ENCODE measurements at places on chromosomes 6 and 20. TPM values are rescaled to one million over a fixed set of nuclear protein-coding genes. Genes with fewer than 3 reads are reported as not detected.

Gene IL17F
- 0.53 TPM for polyA plus RNA-seq

Gene SNAI1
- 16.6 TPM for polyA plus RNA-seq

Gene PSMA7
- 220 TPM for polyA plus RNA-seq

Gene TRPC4AP
- polyA plus RNA-seq = 63.0 TPM

Gene EDN1
- polyA plus RNA-seq = 4.8 TPM

Gene HRH3
- 0.19 TPM for polyA plus RNA-seq

Gene SCRT2
- polyA plus RNA-seq = 0.06 TPM

DNA sequence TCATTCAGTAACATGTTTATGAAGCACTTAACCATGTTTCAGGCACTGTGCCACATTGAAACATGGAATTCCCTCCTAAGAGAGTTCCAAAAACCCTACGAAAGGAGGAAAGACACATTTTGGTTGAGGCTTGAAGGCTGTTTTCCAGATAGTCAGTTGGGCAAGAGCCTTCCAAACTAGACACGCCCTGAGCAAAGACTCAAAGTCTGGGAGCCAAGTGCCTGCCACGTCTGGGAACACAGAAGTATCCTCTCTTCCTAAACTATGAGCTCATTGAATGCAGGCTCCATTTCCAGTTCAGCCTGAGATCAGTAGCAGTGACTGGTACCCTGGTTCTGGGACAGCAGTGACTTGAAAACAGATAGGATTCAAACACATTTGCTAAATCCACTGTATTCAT, 74.5 kb upstream of the FAM8A1 start:
- no peak for DNase-seq

DNA sequence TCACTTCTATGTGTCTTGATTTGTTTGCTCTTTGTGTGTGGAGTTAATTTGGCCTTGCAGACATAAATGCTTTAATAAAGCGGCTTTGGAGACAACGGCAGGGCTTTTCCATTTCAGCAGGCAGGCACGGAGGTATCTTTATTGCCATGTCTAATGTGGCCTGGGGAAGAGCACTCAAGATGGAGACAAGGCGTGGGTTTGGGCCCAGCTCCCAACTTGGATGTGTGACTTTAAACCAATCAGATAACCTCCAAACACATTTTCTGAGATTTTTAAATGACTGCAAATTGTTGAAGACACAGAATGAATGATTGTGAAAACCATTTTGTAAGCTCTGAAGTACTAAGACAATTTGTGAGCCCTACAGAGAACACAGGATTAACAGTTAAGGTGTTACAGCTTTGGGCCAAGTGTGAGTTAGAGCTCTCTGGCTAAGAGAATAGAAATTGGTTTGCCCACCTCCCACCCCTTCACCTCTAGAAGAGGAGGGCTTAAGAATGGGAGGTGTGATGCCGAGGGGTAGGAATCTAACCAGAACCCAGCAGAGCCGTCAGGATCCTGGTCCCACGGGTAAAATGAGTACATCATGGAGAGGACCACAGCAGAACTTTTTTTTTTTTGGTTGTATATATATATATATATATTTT, 9.0 kb downstream of the DYNLT1 start:
- no peak for DNase-seq

DNA sequence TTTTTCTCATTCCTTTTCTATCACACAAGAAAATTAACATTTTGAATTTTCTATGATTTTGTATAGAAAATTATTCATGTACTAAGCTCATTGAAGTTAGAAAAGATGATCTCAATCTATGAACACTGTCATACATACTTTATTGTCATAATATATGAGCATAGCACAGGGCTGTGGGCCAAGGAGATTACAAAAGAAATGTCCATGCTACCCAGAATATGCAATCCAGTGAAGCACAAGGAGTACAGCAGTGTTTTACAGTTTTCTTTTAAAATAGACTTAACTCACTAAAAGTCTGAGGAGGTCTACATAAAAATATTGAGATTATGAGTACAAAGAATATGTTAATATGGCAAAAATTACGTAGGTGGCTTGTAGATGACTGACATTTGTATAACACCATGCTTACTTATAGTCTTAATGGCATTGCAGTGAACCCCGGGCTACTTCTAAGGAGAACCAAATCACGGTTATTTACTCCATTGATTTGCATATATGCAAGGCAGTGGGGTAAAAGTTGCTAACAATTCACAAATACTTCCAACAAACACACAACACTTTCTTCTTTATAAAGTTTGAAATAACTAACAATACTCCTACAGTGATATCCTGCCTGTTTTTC, 257.1 kb downstream of the BCKDHB start:
- DNase-seq = no peak

DNA sequence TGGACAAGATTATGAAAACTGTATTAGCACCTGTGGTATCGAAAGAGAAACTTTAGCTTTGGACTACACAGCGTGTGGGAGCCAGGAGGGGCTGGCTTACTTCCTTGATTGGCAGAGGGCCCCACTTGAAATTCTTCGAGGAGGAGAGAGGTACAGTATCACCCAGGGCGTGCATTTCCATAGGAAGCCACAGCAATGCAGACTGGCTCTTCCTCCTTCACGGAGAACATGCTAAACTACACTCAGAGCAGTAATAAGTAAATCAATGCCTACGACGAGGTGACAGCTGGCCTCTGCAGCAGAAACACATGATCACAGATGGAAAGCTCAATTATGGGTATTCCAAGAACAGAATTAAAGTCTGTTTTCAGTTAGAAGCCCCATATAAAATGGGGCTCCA, 44.2 kb downstream of the MYLK4 start:
- DNase-seq = no peak

GRCh38 chr20:48926821-48927220, 5.3 kb downstream of the ARFGEF2 start:
- DNase-seq = no peak

DNA sequence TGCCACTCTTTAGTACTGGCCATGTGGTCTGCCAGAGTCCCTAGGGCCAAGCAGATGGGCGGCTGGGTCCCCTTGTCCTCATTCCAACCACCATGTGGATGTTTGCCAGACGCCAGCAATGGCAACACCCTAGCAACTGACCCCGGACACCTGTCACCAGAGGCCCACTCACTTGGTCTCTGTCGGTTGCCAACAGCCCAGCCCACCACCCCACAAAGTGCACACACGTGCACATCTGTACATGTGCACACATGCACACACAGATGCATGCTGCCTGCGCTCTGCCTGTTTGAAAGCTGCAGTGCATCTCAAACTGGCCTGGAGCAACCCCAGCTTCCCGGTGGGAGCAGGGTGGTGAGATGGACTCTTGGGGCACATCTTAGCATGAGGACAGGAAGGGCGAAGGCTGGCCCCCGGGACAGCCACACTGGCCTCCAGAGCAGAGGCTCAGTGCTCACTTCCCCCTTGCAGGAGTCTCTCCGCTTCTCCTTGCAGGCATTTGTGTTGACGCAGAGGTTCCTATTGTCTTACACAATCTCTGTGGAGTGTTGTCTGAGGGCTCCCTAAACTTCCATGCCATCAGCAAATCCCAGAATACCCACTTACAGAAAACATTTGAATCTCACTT, 54.0 kb downstream of the PSMG4 start:
- DNase-seq = no peak

DNA sequence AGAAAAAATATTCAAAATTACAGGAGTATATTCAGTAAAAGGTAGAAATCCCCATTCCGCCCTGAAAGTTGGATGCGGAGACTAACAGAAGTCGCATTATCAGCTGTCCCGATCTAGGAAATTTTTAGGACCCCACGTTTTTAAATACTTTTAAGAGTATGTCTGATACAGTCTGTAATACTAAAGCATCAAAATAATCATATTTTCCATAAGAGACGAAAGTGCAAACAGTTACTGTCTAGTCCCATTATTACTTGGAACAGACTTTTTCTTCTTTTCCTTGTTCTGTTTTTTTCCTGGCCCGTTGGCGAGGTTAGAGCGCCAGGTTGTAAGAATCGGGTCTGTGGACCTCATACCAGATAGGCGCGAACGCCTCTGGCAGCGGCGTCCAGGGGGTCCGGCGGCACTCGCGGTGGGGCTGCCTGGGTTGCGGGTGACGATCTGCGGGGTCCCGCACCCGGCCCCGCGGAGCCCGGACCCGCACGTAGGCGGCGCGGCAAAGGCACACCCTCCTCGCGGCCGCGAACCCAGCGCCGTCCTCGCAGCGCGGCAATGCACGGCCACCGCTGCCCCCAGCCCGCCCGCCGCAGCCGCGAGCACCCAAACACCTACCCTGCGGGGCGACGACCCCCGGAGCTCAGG, 460 bp downstream of the PLAGL1 start:
- no peak for DNase-seq

- no peak for DNase-seq
These were observed 10.5 kb upstream of the PCMTD2 start for GRCh38 chr20:64244870-64245603.

GRCh38 chr6:167150941-167151549, 6.7 kb downstream of the GPR31 start:
- DNase-seq = no peak

DNA sequence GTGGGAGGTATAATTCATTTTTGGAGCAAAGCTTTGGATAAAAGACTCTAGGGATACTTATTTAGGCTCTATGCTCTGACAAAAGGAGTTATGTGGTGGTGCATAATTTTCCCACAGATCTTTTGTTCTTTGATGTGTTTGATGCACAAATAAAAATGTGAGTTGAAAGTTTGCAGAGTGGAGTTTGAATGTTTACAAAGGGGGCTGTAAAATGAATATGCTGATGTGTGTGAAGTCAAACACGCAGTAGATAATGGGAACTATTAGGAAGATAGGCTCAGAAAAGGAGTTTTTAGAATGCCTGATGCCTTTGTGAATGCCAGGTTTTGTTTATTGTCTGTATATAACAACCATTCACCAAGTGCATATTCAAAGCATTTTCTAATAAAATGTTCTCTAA, 545.0 kb upstream of the EPHA7 start:
- DNase-seq = no peak

DNA sequence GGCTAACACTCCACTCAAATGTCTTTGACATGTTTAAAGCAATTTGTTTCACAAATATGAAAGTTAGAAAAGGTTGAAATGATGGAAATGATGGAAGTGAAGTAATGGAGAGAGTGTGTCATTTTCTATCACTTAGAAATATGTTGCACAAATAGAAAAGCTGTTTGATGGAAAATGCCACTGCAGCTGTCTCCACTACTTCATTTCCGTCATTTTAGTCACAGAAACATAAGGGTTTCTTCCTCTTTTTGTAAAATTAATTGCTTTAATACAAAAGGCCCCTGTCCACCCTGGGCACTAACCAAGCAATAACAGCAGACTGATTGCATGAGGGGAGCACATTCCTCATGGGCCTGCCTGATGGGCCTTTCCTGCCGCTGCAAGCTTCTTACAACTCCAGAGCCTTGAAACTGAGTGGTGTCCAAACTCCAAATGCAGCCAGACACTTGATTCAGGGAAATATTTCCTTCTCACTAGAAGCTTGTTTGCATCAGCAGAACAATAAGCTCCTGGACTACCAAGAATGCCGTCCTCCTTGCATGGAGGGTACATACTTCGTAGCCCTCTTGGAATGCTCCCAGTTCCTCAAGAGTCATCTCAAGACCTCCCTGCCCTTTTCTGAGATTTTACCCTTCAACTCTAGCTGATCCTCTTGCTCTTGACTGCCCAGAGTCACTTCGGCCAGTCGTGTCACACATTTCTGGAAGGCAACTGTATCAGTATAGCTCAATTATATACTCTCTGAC, 36.1 kb downstream of the F13A1 start:
- DNase-seq = no peak

GRCh38 chr6:138261116-138261780, 43.0 kb upstream of the PBOV1 start:
- DNase-seq = no peak

- DNase-seq = no peak
These were observed 85.2 kb downstream of the SHLD1 start for GRCh38 chr20:5835321-5835821.

GRCh38 chr6:27608916-27609883, 136.3 kb upstream of the ZNF184 start:
- no peak for DNase-seq

- DNase-seq = no peak
These were observed 1.5 kb upstream of the CRIP3 start for GRCh38 chr6:43310134-43310533.

DNA sequence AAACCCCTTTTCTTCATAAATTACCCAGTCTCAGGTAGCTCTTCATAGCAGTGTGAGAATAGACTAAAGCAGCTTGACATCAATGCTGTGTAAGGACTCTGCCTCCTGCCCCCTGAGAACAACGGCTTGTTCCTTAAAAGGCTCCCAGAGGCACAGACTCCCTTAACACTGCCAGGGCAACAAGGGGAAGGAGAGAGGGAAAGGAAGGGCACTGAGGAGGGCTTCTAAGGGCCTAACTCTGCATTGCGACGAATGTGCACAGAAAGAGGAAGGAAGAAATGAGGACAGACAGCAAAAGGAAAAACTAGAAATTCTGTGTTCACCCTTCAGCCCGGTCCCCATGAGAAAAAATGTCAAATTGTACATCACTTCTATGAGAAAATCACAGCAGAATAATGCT, 74.0 kb downstream of the AGPAT4 start:
- no peak for DNase-seq

DNA sequence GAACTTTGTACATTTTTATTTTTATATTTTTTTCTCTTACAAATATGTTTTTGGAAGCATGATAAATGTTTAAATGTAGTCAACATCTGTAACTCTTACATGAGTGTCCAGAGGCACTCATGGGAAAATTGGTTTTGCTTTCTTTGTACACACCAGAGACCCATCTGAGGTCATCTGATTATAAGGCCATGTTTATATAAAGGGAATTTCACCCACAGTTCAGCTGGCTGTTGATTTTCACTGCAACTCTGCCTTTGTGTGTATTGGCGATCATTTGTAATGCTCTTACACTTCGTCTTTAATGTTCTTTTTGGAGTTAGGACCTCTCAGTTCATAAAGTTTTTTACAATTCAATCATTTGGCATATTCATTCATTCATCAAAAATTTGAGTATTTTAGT, 28.1 kb downstream of the RIOK1 start:
- no peak for DNase-seq

- DNase-seq = no peak
These were observed 1164.7 kb upstream of the GJE1 start for GRCh38 chr6:140968062-140968461.

DNA sequence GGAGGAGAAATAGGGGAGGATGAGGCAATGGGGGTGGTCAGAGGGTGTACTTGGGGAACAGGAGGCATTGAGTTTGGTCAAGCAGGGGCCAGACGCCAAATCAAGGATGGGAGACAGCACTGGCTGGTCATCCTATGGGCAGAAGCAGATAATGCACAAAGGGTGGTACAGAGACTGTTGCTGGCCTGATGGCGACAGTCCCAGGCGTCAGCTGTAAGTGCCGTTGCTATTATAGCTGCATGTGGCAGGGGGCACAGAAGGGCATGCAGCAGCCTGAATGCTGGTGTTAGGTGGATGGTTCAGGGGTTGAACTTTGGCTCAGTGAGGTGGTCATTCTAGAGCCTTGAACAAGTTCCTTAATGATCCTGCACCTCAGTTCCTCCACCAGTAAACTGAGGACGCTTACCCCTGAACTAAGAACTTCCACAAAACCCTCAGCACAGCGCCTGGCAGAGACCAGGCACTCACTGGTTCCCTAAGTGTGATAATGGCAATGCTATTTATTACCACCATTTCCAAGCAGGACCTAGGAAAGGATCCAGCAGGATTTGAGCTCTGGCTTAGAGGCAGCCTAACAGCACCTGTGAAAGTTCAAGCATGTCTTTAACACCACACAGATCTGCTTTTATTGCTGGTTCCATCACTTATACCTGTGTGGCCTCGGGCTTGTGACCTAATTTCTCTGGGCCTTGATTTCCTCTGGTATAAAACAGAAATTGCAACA, 162.7 kb downstream of the INSM1 start:
- no peak for DNase-seq

GRCh38 chr20:2045101-2045500, 51.2 kb upstream of the PDYN start:
- no peak for DNase-seq

Data from renal pelvis (tissue), 12 donors.